ENCODE measurements at places on chromosomes 13 and 19.
A peak's percentile ranks its signal among the peaks of the same experiment; 100 is the strongest.

GRCh38 chr19:48479686-48480085 lies 10.5 kb downstream of the CYTH2 start:
- no peak for DNase-seq

GRCh38 chr19:2641332-2641698 lies 61.2 kb downstream of the GNG7 start:
- no peak for DNase-seq

DNA sequence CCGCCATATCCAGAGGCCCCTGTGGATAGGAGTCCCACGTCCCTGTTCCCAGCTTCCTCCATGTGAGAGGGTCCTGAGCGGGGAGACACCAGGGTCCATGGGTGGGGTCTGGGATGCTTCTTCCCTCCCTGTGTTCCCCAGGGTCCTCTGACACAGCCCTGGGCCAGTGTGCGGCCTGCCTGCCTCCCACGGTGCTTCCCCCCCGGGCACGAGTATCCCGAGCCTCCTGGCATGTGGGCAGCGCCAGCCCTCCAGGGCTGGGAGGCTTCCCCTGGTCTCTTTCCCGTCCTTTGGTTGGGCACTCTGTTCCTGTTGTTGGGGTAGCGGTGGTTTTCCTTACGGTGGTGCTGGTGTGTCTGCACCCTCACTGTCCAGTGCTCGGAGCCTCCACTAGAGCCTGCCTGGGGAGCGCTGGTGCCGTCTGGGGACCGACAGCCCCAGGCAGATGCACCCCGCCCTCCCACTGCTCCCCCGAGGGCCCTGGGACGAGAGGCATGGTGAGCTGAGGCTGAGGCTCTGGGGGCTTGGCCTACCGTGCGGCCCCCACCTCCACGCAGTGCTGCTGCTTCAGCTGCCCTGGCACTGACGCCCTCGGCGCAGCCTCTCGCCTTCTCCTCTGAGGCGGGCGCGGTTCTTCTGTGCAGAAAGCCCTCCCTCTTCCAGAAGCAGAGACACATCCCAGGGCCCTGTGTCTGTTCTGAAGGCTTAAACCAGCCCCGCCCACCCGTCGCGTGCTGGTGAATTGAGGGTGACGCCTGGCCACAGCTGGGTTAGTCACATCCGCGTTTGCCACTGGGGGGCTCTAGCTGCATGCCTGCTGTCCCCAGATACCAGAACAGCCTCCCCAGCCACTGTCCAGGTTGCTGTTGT lies 27.9 kb downstream of the PLEKHJ1 start:
- DNase-seq: no peak

DNA sequence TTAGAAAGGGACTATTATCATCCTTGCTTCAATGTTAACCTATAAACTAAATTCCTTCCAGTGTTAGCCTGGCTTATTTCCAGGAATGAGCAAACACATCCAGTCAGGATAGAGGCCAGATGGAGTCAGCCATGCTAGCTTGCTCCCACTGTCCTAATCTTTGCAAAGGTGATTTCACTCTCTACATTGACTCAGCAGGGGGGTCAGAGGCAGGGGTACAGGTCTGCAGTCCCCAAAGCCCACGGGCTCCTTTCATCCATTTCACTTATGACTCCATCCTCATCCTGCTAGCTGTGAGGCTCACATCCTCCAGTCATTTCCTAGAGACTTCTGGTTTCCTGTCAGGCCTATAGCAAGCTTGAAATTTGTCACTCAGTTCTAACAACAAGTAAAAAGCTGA lies 63.4 kb upstream of the CEACAM8 start:
- no peak for DNase-seq

DNA sequence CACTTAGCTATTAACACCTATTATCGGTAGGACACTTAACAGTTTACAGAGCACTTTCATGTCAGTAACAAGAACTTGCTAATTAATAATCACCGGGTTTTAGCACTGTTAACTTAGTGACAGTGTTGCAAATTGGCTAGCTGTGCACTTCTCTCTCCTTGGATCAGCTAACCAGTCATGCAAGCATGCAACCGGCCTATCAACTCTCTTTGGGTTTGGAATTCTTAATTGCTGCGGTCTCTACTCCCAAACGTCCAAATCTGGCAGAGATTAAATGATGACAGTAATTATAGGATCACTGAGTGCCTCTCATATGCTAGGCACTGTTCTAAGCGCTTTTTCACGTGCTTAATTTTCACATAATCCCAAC lies 1.2 kb downstream of the EPS15L1 start:
- DNase-seq: no peak

- DNase-seq: peak; percentile 93
Measured at GRCh38 chr19:18995804-18996241, 37.5 kb downstream of the SUGP2 start.

DNA sequence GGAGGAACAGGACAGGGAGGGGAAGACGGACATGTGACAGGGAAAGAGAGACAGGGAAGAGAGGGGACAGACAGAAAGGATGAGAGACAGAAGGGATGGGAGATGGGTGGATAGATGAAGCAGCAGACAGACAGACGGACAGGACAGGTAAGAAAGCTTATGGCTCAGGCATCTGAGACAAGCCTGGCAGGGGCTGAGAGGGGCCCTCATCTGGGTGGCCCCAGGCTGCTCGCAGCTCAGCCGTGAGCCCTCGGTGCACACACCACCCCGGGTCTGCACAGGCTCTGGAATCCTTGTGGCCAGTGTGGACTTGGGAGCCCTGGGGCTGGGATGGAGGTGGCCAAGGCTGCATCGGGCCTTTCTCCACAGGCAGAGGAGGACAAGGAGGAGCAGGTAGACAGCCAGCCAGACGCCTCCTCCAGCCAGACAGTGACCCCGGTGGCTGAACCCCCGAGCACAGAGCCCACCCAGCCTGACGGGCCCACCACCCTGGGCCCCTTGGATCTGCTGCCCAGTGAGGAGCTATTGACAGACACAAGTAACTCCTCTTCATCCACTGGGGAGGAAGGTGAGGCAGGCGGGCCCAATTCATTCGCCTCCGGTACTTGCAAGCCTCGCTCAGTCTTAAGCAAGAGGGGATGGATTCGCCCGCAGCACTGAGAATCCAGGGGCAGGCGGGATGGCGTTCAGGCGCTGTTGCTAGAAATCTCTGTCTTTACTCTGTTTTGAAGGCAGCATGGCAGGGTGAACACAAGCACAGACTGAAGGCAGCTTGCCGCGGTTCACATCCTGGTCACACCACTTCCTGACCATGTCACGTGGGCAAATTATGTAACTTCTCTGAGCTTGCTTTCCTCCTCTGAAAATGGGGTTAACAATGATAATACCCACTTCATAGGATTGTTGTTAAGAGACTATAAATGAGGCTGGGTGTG lies 14.0 kb downstream of the GRAMD1A start:
- DNase-seq: peak; percentile 67

- no peak for DNase-seq
Measured at GRCh38 chr13:102333320-102334198, 68.3 kb downstream of the FGF14 start.

Measured in suppressor macrophage treated with lipopolysaccharide for 1 hour (primary cell).